Choroid plexus epithelial cell (primary cell): ENCODE measurements at places on chromosomes 13 and 19.

GRCh38 chr19:51084505-51084904 is 1.8 kb upstream of the KLK14 start:
- no peak for DNase-seq

DNA sequence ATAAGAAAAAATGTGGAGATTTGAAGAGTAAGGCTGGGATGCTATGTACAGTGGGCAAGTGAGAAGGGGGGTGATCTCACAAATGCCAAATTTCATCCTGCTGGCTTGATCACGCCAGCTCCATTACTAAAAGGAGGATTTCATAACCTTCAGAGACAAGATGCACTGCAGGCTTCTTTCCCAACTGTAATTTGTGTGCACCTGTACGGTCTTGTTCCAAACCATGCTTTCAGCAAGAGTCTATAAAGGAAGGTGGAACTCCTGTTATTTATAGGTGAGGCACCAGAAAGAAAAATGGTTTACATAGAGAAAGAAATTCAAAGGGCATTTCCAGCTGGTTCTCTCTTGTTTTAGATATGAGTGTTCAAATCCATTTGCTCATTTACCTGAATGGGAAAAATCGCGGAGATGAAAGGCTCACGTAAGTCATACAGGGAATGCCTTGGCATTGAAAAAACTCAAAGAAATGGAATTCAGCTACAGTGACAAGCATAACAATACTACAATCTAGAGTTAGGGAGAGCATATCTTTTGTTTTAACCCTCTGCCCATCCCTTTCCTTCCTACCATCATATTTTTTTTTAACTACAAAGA is 13.3 kb downstream of the EFNB2 start:
- no peak for DNase-seq

GRCh38 chr13:91381371-91381770 is 17.1 kb upstream of the GPC5 start:
- DNase-seq = peak; percentile 65

- no peak for DNase-seq
Observed at GRCh38 chr13:37294472-37294871, 189.0 kb upstream of the CSNK1A1L start.

GRCh38 chr19:51009061-51009891 is 7.9 kb upstream of the KLK8 start:
- DNase-seq = no peak

GRCh38 chr19:45276284-45276687 is 25.2 kb downstream of the MARK4 start:
- peak; percentile 53 for DNase-seq

- no peak for DNase-seq
Observed at GRCh38 chr13:104011505-104012241, 945.5 kb upstream of the SLC10A2 start.

DNA sequence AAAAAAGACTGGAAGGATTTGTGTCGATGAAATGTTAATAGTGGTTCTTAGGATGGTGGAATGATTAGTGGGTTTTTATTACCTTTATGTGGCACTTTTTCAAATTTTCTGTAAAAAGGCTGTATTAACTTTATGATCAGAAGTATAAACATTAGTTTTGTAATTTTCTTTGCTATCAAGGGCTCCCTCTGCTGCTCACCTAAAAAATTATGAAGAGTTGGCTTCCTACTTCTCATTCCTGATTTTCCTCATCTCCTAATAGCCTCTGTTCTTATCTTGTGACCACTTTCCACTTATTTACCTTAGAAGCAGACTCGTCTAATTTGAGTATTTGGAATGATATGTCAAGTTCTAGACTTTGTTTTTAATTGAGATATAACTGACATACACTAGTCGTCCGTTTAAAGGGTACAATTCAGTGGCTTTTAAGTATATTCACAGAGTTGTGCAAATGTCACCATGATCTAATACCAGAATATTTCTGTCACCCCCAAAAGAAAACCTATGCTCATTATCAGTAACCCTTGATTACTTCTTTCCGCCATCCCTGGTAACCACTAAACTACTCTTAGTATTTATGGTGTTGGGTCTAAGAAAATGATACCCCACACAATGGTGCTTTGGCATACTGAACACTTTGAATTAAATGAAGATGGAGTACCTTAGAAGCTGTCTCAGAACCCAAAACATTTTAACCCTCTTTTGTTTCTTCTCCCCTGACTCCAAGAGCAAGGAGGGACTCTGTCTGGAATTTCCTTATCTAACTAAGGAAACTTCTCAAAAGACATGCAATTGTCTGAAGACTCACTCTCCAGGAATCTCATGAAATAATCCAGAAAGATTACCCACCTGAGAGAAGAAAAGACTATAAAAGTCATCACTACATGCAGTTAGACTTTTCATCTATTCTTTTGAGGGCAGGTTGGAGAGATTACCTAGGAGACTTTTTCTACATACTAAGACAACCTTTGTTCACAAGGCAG is 311.3 kb downstream of the DLEU7 start:
- peak; percentile 69 for DNase-seq
